ENCODE measurements at places on chromosomes 11 and 22.

DNA sequence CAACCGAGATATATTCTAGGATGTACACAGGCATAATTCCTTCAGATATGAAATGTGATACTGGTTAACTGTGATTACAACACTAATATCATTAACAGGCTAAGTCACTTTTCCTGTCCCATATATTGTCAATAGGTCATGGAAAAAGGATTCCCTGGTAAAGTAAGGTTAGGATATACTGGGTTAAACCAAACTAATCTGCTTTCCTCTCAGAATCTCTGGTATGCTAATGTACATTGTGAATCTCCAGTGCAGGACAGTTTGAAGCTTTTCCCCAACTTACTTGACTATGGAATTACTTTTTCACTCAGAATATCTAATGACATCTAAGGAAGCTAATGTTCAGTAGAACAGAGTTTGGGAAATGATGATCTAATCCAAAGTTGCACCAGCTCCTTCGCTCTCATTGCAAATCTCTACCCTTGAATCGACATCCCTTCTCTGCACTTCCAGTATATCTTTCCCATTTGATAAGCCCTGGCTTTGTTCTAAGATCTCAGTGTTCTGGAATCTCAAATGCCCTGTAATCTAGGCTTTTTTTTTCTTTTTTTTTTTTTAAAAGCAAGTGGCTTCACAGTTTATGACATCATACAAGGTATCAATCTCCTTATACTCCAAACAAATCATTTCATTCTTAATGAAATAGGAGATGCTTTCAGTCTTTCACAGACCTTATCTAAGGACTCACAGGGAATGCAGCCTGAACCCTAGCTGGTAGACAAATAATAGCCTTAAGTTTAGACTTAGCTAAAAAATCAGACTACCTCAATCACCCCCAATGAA lies 43.8 kb downstream of the COPB1 start:
- DNase-seq = no peak

DNA sequence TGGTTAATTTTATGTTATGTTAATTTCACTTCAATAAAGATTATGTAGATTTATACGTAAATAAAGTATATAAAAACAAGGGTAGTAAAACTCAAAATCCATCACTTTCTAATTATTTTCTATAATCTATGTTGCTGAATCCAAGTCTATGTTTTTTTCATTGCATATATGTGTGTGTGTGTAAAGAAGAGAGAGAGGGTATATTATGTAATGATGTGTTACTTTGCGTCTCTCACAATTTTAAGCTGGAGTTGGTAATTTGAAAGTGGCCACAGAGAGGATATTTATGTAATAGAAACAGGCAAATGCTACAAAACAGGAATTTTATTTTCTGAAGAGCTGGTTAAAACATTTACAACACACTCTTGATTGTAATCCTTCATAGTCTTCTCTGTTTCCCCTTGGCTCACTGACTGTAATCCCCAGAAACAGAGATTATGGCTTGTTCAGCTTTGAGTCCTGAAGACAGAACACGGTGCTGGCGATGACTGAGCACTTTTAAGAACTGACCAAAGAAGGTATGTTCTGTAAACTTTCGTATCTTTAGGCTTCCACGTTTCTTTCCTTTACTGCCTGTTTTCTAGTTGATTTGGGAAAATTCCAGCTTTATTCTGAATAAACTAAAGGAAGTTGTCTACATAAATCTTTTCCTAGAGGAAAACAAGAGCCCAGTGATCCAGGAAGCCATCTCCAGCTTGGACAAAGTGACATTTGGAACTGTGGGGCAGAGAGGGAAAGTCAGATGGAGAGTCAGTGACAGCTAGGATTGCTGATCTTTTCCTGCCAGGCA lies 43.6 kb downstream of the OR2AG2 start:
- DNase-seq = no peak

- DNase-seq = peak; percentile 52
Measured at GRCh38 chr11:107898270-107898669, 30.0 kb upstream of the RAB39A start.

DNA sequence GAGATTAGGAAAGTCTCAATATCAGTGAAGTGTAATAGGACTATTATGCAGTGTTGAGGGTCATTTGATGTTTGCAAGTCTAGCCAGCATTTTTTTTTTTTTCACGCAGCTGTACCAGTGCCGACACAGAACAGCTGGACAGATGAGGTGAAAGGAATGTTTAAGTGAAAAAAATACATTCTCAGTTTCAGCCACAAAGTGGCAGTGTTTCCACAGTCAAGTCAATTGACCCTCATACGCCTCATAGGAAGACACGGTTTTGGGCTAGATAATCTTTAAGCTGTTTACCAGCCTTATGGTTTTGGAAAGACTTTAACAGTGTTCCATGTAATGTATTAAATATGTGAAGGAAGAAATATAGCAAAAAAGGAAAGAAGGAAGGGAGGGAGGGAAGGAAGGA lies 349.9 kb upstream of the ANO3 start:
- peak; percentile 72 for DNase-seq

- no peak for DNase-seq
Measured at GRCh38 chr11:87295237-87295636, 257.5 kb downstream of the TMEM135 start.

GRCh38 chr22:17479135-17479534 lies 84.2 kb upstream of the SLC25A18 start:
- DNase-seq = no peak

GRCh38 chr11:117419482-117420142 lies 92.0 kb downstream of the CEP164 start:
- peak; percentile 8 for DNase-seq

DNA sequence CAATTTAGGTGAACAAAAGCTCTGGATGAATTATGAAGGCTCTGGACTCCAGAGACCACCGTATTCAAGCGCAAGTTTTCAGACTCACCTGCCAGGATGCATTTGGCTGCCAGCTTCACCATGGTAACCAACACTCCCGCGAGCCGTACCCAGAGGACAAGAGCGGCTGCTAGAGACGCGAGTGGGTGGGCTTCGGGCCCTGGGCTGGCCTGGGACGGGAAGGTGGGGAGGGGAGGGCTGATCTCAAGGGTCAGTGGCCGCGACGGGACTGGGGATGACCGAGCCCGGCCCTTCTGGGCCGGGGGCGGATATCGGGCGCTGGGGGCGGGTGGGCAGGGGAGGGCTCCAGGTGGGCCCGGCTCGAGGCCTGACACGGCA lies 344 bp downstream of the IFT27 start:
- DNase-seq = no peak

- no peak for DNase-seq
Measured at GRCh38 chr11:14539982-14540421, 19.8 kb upstream of the PSMA1 start.

DNA sequence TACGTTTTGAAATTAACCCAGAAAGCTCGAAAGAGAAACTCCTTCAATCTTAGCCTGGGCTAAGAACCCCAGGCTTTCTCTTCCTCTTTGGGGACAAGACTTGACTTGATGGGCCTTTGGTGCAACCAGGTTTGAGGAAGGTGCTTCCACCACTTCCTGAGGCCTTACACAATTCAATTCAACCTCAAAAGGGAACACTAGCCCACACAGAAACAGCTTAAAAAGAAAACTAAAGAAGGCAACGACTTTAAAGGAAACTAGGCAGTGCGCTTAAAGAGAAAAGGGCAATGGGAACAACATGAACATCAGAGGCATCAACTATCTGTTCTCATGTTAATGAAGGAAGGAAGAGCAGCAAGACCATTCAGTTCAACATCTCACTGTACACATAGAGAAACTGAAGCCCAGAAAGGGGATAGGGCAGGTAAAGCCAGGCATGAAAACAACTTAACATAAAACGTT lies 24.8 kb downstream of the PAK1 start:
- no peak for DNase-seq

DNA sequence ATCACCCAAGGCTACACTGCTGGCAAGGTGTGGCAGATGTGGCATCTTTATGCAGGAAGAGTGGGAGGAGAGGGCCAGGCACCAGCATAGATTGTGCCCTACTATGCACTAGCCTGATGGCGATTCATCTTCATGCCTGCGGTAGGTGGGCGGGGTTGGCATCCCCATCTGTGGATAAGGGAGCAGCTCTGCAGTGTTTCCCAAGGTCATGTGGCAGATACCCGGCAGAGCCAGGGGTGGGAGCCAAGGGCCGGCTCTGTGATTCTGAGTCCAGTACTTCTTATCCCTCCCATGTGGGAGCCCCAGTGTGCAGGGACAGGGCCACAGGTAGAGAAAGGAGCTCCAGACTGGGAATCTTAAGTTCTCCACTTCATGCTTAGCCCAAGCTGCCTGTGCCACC lies 20.0 kb downstream of the CD82 start:
- DNase-seq = no peak

- no peak for DNase-seq
Measured at GRCh38 chr11:61080986-61081590, 21.2 kb upstream of the CD5 start.

DNA sequence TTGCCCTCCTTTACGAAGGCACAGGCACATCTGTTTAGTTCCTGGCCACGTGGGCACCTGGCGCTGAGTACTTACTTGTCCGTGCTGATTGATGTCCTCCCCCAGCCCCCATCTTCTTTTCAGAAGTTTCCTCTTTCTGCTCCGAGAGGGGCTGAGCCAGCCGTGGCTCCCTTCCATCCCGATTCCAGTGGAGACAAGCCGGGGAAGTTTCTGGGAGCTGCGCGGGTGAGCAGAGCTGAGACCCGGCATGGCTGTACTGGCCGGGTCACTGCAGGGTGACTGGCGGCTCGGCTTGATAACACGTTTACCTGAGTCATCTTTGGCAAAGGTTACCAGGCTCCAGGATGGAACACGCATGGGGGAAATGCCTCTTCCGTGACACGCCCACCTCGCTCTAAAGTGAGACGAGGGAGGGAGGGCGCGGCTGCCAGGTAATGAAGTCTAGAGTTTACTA lies 45.4 kb upstream of the ATXN10 start:
- no peak for DNase-seq

GRCh38 chr11:59097113-59097708 lies 9.8 kb upstream of the FAM111B start:
- DNase-seq = peak; percentile 47

DNA sequence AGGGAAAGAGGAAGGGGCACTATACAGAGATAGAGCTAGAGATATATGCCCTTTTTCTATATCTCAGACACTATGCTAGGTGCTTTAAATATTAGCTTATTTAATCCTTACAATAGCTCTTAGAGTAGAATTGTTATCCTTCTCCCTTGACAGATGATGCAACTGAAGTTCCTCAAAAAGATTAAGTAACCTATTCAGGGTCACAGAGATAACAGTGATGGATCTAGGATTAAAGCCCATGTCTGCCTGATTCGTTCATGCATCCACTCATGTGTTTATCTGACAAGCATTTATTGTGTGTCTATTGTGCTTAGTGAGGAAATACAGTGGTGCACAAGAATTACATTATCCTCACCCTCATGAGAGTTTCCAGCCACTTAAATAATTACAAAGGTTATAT lies 8.7 kb downstream of the CCDC83 start:
- DNase-seq = no peak

- DNase-seq = no peak
Measured at GRCh38 chr11:36266767-36267166, 22.5 kb downstream of the COMMD9 start.

DNA sequence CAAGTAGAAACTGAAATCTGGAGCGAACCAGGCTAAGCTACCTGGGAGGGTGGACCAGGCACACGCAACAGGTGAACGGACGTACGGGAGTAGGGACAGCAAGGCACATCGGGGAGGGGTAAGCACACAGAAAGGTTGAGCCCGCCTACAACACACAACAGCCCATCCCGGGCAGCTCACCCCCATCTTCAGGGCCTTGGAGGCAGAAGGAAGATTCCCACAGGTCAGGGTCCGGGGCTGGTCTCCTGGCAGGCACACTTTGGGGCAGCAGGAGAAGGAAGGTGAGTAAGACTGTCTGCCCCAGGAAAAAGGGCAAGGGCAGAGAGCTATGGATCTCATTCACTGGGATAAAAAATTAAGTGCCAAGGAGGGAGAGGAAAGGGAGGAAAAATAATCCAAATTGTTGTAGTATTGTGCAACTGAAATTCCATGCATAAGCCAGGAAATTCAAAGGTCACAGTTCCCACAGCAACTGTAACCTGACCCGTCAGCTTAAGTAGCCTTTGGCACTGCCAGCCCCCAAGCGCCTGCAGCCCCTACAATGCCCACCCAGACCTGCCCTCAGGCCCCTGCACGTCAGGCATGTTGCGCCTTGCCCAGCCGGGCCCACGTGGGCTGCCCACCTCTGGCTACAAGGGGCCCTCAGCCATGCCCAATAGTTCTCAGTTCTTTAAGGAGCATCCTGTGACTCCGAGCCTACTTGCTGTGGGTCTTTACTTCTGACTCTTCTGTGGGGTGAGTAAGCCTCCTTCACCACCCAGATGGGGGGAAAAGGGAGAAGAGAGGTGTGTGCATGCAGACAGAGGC lies 51.8 kb downstream of the MICAL3 start:
- DNase-seq = peak; percentile 67

DNA sequence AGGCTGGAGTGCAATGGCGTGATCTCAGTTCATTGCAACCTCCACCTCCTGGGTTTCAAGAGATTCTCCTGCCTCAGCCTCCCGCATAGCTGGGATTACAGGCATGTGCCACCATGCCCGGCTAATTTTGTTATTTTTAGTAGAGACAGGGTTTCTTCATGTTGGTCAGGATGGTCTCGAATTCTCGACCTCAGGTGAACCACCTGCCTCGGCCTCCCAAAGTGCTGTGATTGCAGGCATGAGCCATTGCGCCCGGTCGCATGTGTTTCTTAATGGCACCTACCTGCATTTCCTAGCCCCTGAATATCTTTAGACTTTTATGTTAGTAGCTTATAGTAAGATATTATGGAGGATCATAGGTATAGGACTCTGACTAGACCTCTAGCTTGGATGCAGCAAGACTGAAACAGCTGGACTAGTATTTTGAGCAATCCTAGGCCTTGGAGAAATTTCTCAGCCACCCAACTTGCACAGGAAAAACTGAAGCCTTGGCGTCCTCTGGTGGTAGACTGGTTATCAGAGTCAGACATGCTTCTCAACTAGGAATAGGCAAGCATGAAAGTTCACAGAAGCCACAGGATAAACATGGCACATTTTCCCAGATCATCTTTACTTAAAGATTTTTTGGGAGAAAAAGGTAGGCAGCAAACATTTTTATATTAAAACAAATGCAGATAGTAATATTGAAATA lies 22.7 kb upstream of the C1QTNF4 start:
- DNase-seq = peak; percentile 68

DNA sequence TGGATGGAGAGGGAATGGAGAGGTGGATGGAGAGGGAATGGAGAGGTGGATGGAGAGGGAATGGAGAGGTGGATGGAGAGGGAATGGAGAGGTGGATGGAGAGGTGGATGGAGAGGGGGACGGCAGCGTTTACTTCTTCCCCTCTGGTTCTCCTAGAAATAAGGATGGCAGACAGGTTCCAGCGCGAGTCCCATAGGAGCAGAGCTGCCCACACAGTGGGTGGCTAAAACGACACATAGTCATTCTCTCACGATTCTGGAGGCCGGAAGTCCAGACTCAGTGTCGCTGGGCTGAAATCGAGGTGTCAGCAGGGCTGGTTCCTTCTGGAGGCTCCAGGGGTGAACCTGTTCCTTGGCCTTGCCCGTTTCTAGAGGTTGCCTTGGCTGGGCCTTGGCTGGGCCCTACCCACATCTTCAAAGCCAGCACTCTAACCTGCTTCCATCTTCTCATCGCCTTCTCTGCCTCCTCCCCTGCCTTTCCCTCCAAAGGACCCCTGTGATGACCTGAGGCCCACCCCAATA lies 12.7 kb upstream of the CTSD start:
- no peak for DNase-seq
